ENCODE measurements at places on chromosomes 12 and 14.

DNA sequence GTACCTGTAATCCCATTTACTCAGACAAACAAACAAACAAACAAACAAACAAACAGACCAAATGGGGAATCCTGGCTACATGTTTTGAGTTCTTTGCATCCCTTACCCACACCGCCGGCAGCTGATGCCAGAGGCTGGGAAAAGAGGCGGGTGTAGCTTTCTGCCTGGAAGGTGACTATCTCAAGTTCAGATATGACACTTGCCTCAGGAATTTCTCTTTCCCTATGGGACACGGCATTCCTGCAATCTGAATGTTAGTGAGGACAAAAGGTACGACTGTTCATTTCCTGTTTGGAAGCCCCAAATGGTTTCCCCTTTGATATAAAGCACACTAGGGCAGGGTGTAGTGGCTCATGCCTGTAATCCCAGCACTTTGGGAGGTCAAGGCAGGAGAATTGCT, 2.9 kb downstream of the MYL2 start:
- DNase-seq: no peak

GRCh38 chr12:49961993-49962764, 507 bp downstream of the AQP5 start:
- DNase-seq: no peak

GRCh38 chr14:39025810-39026627, 77.0 kb downstream of the SEC23A start:
- DNase-seq: no peak

- no peak for DNase-seq
Observed at GRCh38 chr14:42407153-42407552, 800.5 kb downstream of the LRFN5 start.
